ENCODE measurements at places on chromosomes 4 and X. TPM values are rescaled to one million over a fixed set of nuclear protein-coding genes. Genes with fewer than 3 reads are reported as not detected.

Gene CXCL6
- 349 TPM for total RNA-seq

Gene UGT8
- total RNA-seq: 0.19 TPM

Gene CXCR3
- not detected for total RNA-seq

Gene GTPBP6
- total RNA-seq: 50.0 TPM

Gene PRDM5
- total RNA-seq: 15.2 TPM

Gene FAM114A1
- total RNA-seq: 527 TPM

Gene HSFX4
- total RNA-seq: not detected

Gene PPARGC1A
- 0.38 TPM for total RNA-seq

Gene TMSB15A
- 2.5 TPM for total RNA-seq

Gene NHSL2
- 0.77 TPM for total RNA-seq

Gene CT83
- not detected for total RNA-seq

Gene GSTCD
- total RNA-seq: 16.6 TPM

Gene EPHA5
- total RNA-seq: 7.1 TPM

Measured in regular cardiac myocyte (primary cell).